ENCODE measurements at places on chromosomes 12 and 14.

DNA sequence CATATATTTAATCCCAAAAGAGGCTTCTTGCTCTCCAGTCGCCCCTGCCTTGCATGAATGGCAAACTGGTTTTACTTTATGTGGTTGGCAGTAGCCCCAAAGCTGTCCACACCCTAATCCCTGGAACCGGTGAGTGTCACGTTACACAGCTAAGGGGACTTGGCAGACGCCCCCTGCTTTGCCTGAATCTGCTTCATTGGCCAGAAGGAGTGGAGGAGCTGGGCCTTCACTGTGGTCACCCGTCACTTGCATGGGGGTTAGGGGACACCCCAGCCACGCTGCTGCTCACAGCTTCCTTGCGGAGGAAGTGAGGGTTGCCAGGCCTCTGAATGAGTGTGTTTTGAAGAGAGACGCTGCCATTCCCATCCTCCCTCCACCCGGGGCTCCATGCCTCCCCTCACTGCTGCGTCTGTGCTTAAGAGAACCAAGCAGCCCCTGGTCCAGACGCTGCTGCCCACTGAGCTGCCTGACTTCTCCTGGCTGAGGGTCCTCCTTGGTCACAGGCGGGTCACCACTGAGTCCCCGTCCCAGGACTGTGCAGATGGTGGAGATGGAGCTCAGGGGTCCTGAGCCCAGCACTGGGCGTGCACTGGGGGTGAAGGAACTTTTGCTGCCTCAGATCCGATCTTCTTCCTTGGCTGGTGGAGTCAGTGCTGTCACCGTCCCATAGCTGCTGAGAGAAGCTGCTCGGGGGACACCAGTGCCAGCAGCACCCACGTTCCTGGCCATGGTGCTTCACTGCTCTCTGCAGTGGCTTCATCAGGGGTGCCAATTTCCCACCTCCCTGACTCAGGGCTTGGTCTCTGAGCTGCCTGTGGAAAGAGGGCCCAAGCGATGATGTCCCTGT, 39.8 kb downstream of the GALNT9 start:
- no peak for DNase-seq

DNA sequence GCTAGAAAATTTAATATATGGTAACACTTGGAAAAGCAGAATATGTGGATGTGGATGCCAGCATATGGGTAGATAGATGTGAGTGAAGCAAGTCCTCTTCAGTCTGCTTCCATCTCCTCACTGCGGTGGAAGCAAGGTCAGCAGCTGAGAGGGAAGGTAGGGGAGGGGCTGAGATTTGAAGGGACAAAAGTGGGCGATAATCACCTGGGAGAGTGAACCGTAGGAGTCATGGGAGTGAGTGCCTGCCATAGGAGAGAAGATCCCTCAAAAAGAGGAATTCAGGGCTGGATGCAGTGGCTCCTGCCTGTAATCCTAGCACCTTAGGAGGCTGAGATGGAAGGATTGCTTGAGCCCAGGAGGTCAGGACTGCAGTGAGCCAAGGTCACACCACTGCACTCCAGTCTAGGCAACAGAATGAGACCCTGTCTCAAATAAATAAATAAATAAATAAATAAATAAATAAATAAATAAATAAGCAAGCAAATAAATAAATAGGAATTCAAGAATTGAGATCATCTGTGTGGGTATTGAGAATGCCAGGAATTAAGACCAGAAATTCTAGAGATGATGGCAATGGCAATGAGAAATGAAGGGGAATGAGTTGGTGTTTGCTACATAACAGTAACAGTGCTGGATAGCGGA, 123.4 kb downstream of the BICD1 start:
- DNase-seq: no peak

DNA sequence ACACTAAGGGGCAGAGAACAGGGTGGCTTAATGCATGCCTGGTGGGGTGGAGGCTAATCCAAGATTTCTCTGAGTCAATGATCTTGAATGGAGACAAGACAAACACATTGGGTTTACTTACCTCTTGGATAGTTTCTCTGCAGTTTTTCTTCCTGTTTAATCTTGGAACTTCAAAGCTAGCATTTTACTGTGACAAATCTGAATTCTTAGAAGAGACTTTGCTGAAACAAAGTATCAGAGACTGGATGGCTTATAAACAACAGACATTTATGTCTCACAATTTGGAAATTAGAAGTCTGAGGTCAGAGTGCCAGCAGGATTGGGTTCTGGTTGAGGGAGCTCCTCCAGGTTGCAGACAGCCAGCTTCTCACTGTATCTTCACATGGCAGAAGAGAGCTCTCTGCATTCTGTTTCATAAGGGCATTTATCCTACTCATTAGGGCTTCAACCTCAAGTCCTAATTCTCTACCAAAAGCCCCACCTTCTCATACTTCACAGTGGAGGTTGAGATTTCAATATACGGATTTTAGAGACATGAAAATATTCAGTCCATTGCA, 921.8 kb downstream of the VRK1 start:
- DNase-seq: no peak

DNA sequence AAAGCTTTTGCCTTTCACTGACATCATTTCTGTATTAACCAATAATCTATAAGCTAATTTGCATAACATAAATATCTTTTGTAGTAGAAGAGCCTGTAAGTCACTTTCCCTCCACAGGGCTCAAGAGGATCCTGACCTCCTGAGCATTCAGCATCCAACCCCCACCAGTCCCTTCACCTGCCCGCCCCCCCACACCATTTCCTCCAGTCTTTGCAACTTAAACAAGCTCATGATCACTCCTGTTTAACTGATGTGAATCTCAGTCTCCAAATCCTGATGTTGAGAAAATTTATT, 12.0 kb upstream of the CRY1 start:
- DNase-seq: no peak

- no peak for DNase-seq
Observed at GRCh38 chr12:123036466-123037285, 56.2 kb downstream of the ARL6IP4 start.

DNA sequence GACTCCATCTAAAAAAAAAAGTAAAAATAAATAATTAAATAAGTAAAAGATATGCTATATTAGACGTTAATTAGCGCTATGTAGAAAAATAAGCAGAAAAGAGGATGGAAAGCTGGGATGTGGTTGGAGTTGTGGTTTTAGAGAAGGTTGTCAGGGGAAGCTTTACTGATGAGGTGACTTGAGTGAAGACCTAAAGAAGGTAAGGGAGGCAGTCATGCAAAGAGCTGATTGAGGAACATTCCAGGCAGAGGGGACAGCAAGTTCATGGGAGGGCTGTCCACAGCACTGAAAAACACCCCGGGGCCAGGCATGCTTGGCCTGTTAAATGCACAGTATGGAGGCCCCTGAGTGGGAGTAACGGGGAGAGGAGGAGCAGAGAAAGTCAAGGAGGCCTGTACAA, 15.7 kb downstream of the SMAGP start:
- DNase-seq: no peak

DNA sequence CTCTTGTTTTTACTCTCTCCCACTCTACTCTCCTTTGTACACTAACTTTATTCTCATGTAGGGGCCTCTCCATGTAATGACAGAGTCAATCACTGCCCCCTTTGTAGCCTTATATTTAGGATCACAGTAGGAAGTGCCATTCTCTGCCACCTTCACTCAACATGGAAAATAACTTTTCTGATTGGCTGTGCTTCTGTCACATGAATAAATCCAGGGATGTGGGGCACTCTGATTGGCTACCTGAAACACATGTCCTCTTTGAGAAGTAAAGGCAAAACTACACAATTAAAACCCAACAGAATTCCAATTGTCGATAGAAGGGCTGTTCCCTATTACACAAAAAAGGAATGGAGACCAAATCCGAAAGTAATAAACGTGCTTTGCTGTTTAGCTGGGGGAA, at the start of gene RNASE9:
Gene RNASE9, minus strand, starts transcription at position 87 of the 400 bp plus-strand sequence.
- no peak for DNase-seq

GRCh38 chr14:103542605-103543088, 13.7 kb downstream of the TRMT61A start:
- no peak for DNase-seq

GRCh38 chr12:79344855-79345847, 345.6 kb downstream of the PAWR start:
- DNase-seq: peak; percentile 12

GRCh38 chr12:27787559-27787958, 7.5 kb upstream of the MANSC4 start:
- no peak for DNase-seq

GRCh38 chr14:21092273-21093011, 6.0 kb downstream of the ZNF219 start:
- DNase-seq: peak; percentile 81

DNA sequence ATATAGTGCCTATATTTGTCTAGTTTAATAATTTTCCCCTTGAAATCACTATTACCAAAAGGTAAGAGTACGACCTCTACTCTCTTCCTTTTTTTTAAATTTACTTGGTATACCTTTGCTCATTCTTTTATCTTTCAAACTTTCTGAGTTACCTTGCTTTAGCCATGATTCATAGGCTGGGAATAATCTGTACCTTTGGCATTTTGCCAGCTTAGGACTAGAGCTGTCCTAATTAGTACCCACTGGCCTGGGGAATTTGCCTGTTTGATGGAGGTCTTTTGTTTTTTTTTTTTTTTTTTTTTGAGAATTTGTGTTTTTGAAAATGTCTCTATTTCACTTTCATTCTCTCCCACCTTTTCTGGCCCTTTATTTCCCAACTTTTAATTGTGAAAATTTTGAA, 8.7 kb upstream of the SLC4A8 start:
- DNase-seq: no peak

DNA sequence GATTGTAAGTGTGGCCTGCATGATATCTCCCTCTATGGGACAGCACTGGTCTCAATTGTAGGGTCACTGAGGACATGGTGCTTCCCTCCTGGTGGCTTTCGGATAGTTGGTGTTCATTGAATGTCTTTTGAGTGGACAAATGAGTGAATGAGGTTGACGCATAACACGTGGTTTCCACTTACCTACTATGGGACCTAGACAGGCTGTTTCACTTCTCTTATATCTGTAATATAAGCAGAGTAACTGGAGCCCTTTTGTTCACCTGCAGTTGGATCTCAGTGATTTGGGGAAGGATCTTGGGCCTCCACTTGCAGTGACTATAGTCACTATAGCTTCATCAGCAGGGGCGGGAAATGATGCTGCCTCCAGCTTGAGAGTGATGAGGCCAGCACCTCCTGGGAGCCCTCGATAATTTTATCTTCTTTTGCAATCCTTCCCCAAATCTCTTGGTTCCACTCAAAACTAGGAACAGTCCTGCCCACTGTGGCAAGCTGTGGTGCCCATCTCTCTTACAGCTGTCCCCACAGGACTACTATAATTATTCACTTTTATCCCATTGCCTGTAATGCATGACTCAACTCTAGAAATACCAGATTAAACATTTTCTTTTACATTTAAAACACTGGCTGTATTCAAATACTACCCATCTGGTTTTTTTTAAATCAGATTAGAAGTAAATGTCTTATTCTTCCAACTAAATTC, 242.9 kb downstream of the CHST11 start:
- no peak for DNase-seq

DNA sequence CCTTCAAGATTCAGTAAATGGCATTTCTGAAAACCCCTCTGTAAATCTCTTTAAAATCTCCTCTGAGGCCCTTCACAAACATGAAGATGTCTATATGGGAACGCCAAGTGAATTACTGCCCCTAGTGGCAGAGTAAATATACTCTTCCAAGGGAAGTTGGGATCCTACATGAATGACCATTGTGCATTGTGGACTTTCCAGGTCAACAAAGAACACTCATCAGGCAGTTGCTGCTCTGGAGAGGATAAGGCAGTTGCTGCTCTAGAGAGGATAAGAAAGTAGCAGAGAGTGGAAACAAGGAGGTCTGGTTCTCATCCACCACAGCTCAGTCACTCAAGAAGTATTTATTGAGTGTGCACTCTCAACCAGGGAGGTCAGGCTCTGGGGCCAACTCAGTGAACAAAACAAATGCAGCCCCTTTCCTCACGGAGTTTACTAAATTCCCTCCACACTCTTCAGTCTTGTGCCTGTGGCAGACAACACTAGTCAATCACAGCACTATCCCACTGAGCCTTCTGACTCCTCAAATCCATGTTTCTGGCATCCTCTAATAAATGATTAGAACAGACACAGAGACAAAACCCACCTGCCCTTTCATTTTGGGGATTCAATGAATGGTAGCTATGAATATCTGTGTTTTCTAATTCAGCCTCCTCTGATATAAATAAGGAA, 52.9 kb downstream of the SVOP start:
- no peak for DNase-seq

- no peak for DNase-seq
Observed at GRCh38 chr12:51632623-51633022, 41.6 kb downstream of the SCN8A start.

- DNase-seq: no peak
Observed at GRCh38 chr12:124031058-124031457, 58.0 kb downstream of the ZNF664 start.

- no peak for DNase-seq
Observed at GRCh38 chr14:37655418-37655817, 60.0 kb downstream of the TTC6 start.

- DNase-seq: no peak
Observed at GRCh38 chr14:76282581-76282980, 93.4 kb upstream of the ESRRB start.

DNA sequence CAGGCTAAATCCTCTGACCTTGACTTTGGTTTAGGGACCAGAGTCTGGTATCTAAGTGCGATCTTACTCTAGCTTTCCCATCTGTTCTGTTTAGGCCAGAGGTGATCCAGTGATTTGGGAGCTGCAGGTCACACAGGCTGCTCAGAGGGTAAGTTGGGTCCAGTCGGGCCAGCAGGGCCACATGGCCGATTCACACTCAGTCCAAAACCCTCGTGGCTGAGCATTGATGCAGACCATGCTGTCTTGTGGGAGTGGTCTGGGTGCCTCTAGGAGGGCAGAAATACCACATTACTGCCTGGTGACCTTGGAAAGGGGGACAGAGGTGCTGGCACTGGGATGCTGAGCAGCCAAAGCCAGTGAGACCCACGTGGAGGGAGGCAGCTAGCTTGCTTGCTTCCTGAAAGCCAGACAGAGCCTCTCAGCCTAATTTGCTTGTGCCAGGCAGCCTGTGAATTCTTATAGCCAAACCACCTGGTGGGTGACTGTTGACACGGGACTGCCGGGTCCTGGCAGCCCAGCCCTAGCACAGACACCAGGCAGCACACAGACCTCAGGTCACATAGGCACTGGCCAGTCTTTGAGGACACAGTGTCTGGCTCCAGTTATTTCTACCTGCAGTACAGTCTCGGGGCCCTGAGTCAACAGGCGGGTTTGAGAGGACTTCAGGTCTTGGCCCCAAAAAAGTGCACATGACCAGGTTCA, 31.7 kb downstream of the ESRRB start:
- DNase-seq: no peak

DNA sequence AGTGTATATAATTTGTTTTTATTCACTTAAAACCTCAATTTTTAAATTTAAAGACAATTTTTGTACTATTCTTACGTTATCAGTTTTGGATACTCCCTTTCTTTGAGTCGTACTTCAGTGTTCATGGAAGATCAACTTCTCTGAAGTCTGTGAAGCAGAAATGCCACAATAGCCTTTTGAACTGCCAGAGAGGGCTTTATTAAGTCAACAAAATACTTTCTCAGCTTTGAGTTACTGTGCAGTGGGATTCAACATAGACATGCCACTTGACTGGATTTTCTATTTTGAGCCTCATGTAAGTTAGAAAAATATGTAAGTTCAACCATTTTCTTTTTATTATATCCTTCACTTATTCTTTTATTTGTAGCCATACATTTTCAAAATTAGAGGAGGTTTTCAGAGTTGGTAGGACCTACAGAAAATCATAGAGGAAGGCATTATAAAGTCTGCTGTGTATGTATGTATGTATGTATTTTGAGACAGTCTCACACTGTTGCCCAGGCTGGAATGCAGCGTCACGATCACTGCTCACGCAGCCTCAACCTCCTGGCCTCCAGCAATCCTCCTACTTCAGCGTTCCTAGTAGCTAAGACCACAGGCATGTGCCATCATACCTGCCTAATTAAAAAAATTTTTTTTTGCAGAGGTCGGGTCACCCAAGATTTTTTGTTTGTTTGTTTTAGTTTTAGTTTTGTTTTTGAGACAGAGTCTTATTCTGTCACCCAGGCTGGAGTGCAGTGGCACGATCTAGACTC, 31.3 kb upstream of the BCAT1 start:
- DNase-seq: no peak
